Cardiac septum (tissue), 1 donor: ENCODE measurements at places on chromosomes 16 and 17. TPM values are rescaled to one million over a fixed set of nuclear protein-coding genes. Genes with fewer than 3 reads are reported as not detected.

Gene SLC26A11
- total RNA-seq, result 8.3 TPM

Gene TMEM235
- not detected for total RNA-seq

Gene WFIKKN2
- total RNA-seq, result 0.19 TPM

Gene NPTX1
- total RNA-seq, result 0.62 TPM

Gene SPATA22
- not detected for total RNA-seq

Gene AOC3
- total RNA-seq, result 12.9 TPM

Gene HCRT
- total RNA-seq, result not detected

Gene SCNN1B
- not detected for total RNA-seq
